Effector memory CD8-positive, alpha-beta T cell (primary cell): ENCODE measurements at places on chromosomes 5 and 9.

GRCh38 chr9:99978221-99978620 is 71.8 kb downstream of the STX17 start:
- no peak for DNase-seq

DNA sequence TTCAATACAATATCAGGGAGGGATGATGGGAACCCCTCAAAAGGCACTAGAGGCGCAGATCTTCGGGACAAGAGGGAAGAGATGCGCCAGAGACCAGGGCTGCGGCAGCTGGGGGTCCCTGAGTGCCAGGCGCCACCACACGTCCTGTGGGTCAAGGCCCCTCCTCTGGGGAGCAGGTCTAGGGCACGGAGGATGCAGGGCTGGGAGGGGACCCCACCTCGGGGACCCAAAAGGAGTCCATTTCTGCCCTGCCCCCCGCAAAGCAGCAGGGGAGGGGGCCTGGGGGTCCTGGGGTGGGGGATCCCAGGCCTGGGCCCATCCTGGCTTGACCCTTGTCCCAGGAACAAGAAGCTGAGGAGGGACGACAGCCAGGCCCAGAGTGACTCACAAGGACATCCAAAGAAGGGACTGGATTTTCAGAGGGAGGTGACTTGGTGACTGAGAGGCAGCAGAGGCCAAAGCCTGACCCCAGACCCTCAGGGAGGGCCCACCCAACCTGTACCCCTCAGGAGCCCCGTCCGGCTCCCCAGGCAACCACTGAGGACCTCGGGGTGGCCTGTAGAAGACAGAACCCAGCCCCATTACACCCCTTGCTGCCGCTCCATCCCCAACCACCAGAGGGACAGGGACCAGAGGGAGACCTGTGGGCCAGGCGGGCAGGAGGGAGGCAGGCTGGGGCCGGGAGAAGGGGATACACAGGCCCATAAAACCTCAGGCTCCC is 54.2 kb downstream of the LRSAM1 start:
- peak; percentile 29 for DNase-seq

GRCh38 chr5:77986261-77986660 is 210.1 kb upstream of the TBCA start:
- no peak for DNase-seq

GRCh38 chr5:14038341-14038959 is 94.0 kb upstream of the DNAH5 start:
- no peak for DNase-seq

GRCh38 chr9:136138566-136138965 is 19.9 kb upstream of the TMEM250 start:
- DNase-seq: no peak

DNA sequence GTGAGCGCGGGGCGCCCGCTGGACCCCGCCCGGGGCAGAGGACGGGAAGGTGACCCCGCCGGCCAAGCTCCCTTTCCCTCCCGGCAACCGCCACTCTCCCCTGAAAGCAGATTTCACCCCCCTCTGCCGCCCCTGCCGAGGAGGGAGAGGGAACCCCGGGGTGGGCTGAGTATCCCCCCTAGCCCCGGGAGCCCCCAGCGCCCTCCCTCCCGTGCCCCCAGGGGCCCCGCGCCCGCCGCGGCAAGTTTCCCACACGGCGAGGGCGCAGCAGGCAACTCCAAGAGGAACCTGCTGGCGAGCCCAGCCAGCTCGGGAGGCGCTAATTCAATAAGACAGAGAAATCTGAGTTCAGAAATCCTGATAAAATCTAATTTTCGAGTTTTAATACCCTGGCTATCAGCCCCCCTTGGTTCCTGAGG is 1.6 kb downstream of the NTNG2 start:
- DNase-seq: no peak

- DNase-seq: no peak
Measured at GRCh38 chr5:143922718-143923117, 110.8 kb downstream of the HMHB1 start.

- no peak for DNase-seq
Measured at GRCh38 chr5:127515693-127516440, 1.6 kb upstream of the PRRC1 start.

- no peak for DNase-seq
Measured at GRCh38 chr5:150122158-150122510, 33.5 kb downstream of the PDGFRB start.

GRCh38 chr5:92599217-92599810 is 981.7 kb downstream of the NR2F1-AS1 start:
- DNase-seq: no peak

DNA sequence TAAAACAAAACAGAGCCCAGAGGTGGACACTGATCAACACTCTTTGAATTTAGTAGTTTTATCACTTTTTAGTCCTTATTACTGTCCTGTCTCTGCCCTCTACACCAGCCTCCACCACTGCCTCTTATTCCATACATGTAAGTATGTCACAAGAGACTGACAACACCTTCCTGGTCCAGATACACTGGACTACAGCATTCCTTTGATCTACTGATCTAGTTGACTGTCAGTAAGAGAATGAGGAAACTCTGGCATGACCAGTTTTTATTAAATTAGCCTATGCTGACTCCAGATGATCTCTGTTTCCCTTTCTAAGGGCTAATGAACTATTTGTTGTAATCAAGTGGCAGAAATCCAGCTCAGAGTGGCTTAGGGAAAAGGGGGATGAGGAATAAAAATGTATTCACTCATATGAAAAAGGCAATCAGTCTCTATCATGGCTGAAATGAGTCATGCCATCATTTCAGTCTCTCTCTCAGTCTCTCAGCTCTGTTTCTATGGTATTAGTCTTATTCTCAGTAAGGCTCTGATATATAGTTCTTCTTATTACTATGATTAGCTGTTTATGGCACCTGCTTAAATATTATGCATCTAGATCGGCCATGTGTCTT is 5.5 kb downstream of the ARHGEF37 start:
- no peak for DNase-seq

DNA sequence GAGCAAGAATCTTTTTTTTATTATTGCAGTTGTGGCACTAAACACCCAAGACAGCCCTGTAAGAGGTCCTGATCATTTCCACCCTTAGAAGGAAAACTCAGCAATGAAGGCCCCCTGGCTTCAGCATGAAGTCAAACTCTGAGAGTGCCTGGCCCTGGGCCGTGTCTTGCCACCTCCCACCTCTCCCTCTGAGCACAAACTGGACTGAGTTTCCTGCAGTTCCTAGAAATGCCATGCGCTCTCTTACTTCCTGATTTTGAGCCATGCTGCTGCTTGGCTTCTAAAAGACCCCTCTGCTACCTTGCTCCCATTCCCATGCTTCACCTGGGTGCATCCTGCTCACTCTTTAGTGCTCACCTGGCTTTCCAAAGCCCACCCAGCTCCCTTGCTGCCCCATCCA is 140.4 kb upstream of the KLF9 start:
- no peak for DNase-seq
